ENCODE measurements at places on chromosomes 1 and 21. TPM values are rescaled to one million over a fixed set of nuclear protein-coding genes. Genes with fewer than 3 reads are reported as not detected.
A peak's percentile ranks its signal among the peaks of the same experiment; 100 is the strongest.

Gene ST7L
- total RNA-seq, result 38.1 TPM

Gene ASCL5
- not detected for total RNA-seq

Gene LCE1A
- total RNA-seq, result not detected

Gene S100B
- total RNA-seq, result 31.9 TPM

Gene CACHD1
- 22.3 TPM for total RNA-seq

Gene SPATA21
- total RNA-seq, result not detected

Gene OLFM3
- total RNA-seq, result 2.3 TPM

Gene CGN
- total RNA-seq, result 5.9 TPM

Gene FCGR3B
- 1.2 TPM for total RNA-seq

Gene OR2T33
- total RNA-seq, result not detected

Gene MMP23B
- total RNA-seq, result 45.6 TPM

Gene NRDC
- total RNA-seq, result 108 TPM

Gene BMP8B
- total RNA-seq, result 1.6 TPM

Gene TMEM52
- not detected for total RNA-seq

Gene GJB5
- 2.7 TPM for total RNA-seq

Gene AMY1A
- total RNA-seq, result not detected

Gene EPS8L3
- total RNA-seq, result not detected

- no peak for DNase-seq
Measured at GRCh38 chr1:212613440-212614335, 5.1 kb downstream of the ATF3 start.

GRCh38 chr1:16146279-16147155 lies 9.4 kb downstream of the EPHA2 start:
- peak; percentile 81 for DNase-seq

GRCh38 chr1:2429780-2430591 lies 17.6 kb upstream of the PEX10 start:
- DNase-seq, result no peak

DNA sequence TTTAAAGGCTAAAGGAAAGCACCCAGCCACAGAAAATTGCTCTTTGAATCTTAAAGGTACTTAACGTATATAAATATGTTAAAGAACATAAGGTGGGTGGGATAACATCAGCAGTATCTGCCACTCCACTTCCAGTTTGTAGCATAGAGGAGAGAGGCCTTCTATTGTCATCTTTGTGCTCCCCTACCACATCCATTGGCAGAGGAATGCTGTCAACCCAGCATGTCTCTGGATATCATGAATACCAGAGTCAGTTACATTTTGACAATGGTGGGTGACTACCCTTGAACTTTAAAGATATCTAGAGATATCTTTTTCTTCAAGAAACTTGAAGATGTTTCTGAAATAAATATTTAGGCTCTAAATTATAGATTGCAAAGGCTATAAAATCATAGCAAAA lies 283.2 kb upstream of the LRRC7 start:
- DNase-seq, result no peak

DNA sequence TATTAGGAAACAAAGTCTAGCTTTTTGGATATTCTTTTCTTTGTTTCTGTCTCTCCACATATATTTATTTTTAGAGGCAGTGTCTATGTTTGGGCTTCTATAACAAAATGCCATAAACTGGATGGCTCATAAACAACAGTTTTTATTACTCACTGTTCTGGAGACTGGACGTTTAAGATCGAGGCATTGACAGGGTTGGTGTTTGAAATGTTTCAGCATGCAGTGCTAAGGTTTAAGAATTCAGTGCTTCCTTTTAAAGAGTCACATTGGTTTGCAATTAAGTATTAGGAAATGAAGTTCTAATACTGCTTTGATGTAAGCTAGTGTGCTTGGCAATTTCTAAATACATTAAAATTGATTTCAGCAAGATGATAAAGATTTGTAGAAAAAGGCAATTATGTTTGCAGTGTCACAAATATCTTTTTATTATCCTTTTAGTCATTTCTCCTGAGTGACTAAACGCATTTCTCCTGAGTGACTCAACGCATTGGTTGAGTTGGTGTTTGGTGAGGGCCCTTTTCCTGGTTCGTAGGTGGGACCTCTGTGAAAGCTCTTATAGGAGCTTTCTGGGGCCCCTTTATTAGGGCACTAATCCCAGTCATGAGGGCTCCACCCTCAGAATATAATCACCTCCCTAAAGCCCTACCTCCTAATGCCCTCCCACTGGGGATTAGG lies 317.0 kb downstream of the USP25 start:
- no peak for DNase-seq

- no peak for DNase-seq
Measured at GRCh38 chr21:39700318-39700717, 44.7 kb upstream of the IGSF5 start.

DNA sequence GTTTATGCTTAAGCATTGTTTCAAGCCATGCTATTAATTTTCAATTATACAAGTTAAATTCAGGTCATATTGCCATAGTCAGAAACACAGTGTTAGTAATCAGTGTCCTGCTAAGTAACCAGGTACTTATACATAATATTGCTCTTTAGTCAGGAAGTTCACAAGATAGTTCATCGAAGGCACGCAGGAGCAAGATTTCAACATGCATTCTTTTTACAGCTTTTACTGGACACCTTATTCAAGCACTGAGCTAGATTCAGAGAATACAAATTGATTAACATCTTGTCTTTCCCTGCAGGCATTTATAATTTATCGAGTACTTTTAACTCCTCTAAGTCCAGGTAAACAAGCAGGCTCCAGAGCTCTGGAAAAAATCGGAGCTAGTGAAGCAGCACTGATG lies 202.3 kb upstream of the BRINP3 start:
- DNase-seq, result no peak

- no peak for DNase-seq
Measured at GRCh38 chr1:11320153-11320936, 47.3 kb downstream of the UBIAD1 start.

DNA sequence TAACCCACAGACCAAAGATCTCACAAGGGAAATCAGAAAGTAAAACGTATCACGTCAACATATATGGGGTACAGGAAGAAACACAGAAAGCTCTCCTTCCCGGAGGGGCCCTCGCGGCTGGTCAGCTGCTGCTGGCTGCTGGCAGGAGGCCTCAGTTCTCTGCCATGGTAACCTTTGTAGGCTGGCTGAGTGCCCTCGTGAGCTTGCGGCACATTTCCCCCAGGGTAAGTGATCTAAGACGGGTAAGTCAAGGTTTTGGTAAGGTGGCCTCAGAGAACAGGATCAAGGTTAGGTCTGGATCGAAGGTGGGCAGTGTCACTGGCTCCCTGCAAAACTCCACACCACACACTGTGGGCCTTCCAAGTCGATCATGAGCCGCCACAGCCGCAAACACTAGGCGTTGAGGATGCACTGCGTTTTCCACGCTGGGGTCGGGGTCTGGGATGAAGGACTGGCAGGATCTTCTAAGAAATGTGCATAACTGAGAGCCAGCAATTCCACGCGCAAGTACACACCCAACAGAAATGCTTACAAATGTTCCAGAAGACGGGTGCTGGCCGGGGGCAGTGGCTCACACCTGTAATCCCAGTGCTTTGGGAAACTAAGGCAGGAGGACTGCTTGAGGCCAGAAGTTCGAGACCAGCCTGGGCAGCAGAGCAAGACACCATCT lies 33.9 kb downstream of the WDR4 start:
- no peak for DNase-seq

GRCh38 chr1:12596007-12596821 lies 21.8 kb downstream of the DHRS3 start:
- DNase-seq, result no peak

- no peak for DNase-seq
Measured at GRCh38 chr1:27485363-27485762, 4.6 kb downstream of the WASF2 start.

DNA sequence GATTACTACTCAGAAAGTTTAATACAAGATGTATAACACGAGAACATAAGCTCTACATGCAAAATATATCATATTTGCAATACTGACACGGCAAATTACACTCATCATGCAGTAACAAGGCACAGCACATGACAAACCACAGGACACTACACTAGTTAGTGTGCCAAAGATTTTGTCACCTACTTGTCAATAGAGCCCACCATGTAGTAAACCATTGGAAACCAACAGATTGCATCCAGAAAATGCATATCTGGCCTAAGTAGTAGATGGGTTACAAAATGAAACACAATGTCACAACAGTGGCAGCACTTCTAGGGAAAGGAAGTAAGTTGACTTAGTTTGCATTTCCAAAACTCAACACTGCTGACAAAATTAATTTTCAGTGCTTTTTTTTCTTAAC lies 288.9 kb downstream of the KCNT2 start:
- DNase-seq, result no peak

GRCh38 chr1:67759692-67760029 lies 73.6 kb downstream of the GNG12 start:
- DNase-seq, result no peak

- DNase-seq, result no peak
Measured at GRCh38 chr1:93757256-93758036, 75.8 kb upstream of the BCAR3 start.

- DNase-seq, result no peak
Measured at GRCh38 chr1:212035835-212036605, 472 bp downstream of the DTL start.

GRCh38 chr1:23899070-23899469 lies 14.1 kb downstream of the CNR2 start:
- DNase-seq, result no peak

DNA sequence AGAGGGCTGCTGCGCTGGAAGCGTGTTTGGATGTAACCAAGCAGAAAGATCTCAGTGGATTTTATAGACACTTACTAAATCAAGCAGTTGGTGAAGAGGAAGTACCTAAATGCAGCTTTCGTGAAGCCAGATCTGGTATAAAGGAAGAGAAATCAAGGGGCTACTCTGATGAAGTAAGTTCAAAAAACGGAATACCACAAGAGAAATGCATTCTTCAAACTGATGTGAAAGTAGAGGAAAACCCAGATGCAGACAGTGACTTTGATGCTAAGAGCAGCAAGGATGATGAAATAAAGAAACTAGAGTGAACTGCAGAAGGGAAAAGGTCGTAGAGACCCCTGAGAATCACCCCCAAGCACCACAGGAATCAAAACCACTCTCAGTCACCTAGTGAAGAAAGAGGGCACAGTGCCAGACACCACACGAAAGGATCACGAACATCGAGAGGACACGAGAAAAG lies 40.8 kb upstream of the NEXN start:
- DNase-seq, result no peak

DNA sequence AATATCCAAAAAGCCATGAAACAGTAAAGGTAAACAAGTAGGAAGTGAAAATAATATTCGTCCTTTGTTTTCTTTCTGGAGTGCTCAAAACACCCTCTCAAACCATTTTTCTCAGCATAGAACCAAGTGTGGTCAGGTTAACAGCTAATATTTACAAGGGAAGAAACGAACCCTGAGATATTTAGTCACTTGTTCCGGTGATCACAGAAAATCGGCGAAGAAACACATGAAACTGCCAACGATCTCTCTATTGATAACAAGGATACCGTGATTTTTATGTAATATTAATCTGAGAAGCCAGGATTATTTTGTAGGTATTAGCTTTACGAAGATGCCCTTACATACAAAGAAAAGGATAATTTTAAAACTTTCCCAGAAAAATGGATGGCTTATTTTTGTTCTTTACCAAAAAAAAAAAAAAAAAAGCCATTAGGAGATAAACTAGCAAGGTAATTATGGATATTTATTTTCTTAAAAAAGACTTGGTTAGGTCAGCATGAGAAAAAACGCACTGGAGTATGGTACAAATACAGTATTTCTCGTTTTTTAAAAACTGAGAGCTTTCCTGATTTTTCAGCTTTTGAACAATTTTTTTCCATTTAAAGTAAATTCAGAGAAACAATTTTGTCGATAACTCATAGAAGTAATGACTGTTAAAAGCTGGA lies 107.3 kb upstream of the HNRNPU start:
- peak; percentile 41 for DNase-seq

DNA sequence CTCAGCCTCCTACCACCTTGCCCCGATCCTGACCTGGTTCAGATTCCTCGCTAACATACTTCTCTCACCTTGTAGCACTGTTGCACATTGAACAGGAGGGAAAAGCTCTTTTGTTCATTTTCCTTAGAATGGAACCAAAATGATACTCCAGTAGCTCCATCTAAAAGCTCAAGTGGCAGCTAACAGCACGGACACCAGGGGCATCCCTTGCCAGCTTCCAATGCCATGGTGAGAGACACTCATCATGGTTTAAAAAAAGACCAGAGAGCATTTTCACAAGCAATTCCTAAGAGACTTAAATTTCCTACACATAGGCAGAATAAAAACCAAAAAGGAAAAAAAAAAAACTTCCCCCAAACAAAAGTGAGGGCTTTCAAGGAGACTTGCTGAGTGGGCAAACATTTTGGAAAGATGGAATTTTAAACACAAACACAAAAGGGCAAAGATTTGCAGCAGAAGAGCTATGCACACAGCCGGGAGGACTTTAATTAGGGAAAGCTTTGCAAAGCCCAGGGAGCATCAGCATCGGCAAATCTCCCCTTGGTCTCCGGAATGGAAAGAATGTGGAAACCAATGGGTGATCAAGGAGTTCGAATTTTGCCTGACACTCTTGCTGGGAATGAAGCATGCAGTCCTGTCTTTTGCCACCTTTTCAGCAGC lies 84.3 kb downstream of the CAPZB start:
- no peak for DNase-seq

- no peak for DNase-seq
Measured at GRCh38 chr1:82755671-82756070, 954.9 kb downstream of the ADGRL2 start.

DNA sequence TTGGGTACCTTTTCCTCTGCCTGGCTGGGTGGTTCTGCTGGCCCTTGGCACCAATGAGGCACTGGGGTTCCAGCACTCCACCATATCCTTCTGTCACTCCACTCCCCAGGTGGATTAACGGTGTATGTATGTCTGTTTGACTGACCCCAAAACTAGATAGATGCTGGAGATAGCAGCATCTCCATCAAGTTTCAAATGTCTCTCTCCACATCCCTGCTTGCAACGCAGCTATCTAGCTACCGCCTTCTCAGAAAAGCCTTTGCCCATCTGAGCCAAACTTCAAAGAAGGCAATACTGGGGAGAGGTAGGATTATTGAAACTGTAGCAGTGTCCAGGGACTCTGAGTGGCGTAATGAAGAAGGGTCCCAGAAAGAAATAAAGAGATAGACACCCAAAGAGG lies 64.0 kb downstream of the RHBG start:
- no peak for DNase-seq

GRCh38 chr1:73033640-73034039 lies 751.3 kb upstream of the NEGR1 start:
- DNase-seq, result no peak

GRCh38 chr21:17537299-17537698 lies 24.5 kb downstream of the CXADR start:
- no peak for DNase-seq

- DNase-seq, result no peak
Measured at GRCh38 chr1:59574085-59574484, 240.7 kb upstream of the HOOK1 start.

GRCh38 chr1:39158327-39159086 lies 46.0 kb upstream of the MACF1 start:
- no peak for DNase-seq

DNA sequence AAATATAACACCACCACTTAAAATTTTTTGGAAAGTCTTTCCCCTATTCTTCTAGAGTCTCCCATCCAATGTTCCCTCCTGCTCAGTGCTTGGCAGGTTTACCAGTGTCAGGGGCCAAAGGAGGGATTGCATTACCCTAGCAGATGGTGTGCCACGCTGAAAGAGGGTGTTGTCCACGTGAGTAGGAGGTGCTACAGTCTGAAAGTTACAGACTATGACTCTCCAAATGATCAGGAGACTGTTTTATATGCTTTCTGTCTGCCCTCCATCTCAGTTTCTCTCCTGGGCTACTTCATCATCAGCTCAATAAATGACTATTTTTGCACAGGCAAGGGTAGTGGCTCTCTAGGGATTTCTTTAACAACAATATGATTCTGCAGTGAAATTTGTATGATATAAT lies 31.3 kb upstream of the ANGPTL7 start:
- DNase-seq, result peak; percentile 20

Measured in urinary bladder (tissue), 4 donors.